GM12892 (cell line): ENCODE measurements at places on chromosomes 6 and 20.

- DNase-seq, result no peak
Observed at GRCh38 chr6:55654445-55654844, 75.5 kb upstream of the HMGCLL1 start.

- DNase-seq, result no peak
Observed at GRCh38 chr6:128158496-128158895, 257.6 kb upstream of the THEMIS start.

DNA sequence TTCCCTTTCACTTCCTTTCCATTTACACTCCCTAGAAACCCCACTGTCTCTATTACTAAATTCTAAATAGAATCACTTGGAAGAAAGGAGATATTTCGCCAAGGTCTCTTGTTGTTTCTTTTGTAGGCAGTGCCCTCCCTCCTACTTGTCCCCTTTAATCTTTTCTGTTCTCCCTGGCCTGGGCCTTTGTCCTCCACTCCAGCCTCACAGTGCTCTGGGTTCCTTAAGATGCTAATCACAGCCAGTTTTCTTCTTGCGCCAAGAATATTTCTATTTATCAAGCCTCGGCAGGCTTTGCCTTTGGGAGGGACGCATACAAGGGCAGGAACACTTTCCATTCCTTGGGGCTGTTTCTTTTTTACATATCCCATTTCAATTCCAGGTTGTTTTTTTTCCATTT is 520.6 kb upstream of the CHD6 start:
- no peak for DNase-seq

- no peak for DNase-seq
Observed at GRCh38 chr6:32424589-32425300, 14.9 kb upstream of the HLA-DRA start.

DNA sequence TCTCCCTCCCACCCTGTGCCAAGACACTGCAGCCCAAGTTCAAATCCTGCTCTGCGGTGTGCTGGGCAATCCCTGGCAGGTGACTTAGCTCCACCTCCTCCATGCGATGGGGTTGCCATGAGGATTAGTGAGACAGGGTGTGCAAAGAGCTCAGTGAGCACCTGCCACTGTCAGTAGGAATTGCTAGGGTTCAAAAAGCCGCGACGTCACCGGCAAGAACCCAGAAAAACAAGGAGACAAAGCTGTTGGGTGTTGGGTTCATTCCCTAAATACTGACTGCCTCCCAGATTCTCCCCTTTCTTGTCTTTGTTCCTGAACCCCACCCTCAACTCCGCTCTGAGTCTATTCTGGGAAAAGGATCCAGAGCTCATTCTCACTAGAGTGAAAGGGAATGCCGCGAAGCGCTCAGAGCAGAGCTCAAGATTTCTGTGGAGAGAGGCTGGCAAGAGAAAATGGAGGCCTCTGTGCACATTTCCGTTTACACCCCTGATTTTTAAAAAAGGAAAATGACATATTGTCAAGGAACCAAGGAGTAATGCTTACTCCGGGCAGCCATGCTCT is 13.3 kb downstream of the PMEPA1 start:
- no peak for DNase-seq

GRCh38 chr6:56714982-56715456 is 72.3 kb upstream of the DST start:
- no peak for DNase-seq

DNA sequence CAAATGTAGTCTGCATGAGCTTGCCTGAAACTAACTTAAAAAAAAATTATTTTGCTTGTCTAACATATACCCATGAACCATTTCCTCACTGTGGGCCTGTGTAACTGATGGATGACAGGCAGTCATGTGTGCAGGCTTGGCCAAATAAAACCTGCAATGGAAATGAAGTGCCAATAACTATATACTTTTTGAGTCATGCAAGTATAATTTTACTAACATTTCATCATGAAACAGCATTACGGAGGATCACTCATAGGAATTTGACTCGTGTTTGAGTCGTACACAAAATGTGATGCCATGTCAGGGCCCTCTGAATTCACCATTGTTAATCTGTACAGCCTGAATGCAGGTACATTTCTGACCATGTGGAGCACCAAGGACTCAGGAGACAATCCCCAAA is 46.6 kb downstream of the HDDC2 start:
- DNase-seq, result no peak

DNA sequence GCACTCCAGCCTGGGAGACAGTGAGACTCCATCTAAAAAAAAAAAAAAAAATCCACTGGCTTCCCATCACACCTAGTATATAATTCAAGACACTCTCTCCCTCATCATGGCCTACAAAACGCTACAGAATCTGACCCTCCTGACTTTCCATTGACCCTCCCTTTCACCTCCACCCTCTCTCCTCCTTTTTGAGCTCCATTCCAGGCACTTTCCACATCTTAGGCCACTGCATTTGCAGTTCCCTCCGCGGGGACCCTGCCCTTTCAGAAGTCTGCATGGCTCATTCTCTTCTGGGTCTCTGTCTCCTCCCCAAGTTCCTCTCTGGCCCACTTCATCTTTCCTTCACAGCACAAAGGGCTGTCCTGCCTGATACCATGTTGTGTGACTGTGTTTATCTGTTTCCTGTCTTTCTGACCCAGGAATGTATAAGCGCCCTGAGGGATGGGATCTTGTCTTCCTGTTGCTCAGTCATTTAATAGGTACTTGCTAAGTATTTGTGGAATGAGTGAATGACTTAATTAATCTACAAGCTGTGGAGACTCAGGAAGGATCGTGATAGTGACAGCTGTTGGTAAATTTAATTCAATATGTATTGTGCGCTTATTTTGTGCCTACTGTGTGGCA is 35.2 kb downstream of the NCR2 start:
- DNase-seq, result no peak

DNA sequence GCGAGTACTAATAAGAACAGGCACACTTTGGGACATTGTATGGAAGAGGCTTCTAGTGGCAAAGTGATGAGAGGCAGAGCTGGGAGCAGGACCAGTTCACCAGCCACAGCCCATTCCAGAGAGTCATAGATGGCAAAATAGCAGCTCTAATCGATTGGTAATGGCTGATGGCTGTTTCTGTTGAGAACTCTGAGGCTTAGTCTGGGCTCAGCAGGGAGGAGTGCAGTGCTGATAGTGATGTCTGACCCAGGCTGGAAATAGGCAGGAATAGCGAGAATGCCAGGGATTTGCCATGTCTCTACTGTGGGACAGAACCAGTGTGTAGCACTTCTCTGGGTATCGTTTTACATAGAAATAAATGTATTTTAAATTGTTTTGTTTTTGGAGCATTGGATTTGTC is 620.0 kb upstream of the FLRT3 start:
- no peak for DNase-seq
